ENCODE measurements at places on chromosomes 7 and 10.

GRCh38 chr7:65938336-65938895 is 43.6 kb downstream of the GUSB start:
- no peak for DNase-seq

DNA sequence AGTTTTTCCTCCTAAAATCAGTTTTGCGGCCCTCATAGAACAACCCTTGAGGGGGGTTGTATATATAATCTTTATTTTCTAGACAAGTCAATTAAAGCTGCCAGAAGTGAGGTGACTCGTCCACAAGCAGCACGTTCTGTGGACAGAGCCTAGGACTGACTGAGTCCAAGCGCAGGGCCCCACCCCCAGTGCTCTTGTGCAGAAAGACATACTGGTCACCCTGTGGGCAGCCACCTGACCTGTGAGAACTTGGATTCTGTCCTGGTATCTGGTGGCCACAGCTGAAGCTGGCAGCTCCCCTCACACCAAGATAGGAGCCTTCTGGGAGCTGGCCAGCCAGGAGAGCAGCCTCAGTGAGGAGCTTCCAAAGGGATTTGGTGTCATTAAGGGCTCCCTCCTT is 89.3 kb downstream of the GRK5 start:
- no peak for DNase-seq

DNA sequence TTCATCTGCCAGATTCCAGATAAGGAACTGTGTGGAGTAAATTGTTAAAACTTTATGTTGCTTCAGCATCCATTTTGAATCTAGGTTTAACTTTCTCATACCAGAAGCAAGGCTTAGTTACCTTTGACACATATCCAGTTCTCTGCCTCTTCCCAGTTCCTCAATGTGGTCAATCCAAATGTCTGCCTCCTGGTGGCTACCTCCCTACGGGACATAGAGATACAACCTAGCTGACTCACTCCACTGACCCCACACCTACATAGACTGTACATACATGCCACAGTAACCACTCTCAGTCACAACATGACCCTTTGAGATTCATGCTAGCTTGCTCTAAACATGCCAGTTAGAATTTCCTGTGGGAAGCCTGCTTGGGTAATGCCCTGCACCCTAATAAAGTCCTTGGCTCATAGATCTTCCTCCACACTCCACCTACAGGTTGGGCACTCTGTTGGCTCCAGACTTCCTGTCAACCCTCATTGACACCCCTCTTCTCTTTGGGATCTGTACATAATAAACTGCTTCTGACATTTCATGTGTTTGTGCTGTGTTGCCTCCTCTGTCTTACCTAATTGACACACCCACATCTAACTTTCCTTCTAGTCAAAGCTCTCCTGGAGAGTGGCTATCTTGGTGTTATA is 278.1 kb downstream of the HTR7 start:
- no peak for DNase-seq

- DNase-seq, result no peak
Measured at GRCh38 chr10:130843051-130843653, 468.4 kb downstream of the TCERG1L start.

GRCh38 chr7:140672382-140673062 is at the start of gene ADCK2:
Gene ADCK2 (plus strand): TSS chr7:140672945. CDS start chr7:140673331, 386 bp downstream.
- DNase-seq, result no peak

DNA sequence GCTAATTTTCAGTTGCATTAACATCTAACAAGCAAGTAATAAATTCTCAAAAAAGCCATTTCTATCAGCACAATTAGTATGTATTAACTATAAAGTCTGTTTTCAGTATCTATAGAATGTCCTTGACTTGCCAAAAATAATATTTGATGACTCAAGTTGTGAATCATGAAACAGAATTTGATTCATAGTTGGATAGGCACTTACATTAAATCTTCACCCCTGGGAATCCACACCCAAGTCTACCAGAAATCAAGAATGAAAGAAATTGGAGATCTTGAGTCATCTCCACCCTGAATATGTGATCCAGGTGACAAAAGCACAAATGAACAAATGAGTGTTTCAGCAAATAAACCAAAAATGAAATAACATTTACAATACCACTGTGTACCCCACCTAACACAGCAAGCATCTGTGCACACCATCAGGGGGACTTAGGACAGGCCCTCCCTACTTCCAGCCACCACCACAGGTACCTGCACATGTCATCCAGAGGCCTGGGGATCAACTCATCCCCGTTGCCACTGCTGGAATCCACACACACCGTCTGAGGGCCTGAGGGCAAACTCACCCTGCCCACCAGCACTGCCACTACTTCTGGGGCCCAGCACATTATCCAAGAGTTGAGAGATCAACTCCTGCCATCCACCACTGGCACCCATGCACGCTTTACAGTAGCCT is 160.1 kb downstream of the MTERF1 start:
- no peak for DNase-seq

- DNase-seq, result no peak
Measured at GRCh38 chr7:11272352-11272751, 298.7 kb downstream of the PHF14 start.

DNA sequence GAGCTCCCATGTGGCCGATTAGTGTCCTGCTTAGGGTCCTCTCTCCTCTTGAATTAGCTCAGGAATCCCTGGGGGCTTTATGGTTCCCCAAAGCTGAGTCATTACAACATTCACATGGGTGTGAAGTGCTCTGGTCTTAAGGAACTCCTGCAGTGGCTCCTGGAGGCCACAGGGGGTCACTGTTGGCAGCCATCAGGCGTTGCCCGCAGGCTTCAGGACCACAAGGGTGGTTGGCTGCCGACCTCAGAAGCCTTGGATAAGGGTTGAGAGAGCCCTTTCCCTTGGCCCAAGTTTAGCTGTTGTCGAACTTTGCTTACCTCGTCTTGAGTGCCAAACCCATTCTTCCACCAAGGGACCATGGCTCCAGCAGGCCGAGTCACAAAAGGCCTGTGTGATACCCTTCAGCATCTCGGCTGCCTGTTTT is 61.7 kb downstream of the SH2D4B start:
- DNase-seq, result no peak

DNA sequence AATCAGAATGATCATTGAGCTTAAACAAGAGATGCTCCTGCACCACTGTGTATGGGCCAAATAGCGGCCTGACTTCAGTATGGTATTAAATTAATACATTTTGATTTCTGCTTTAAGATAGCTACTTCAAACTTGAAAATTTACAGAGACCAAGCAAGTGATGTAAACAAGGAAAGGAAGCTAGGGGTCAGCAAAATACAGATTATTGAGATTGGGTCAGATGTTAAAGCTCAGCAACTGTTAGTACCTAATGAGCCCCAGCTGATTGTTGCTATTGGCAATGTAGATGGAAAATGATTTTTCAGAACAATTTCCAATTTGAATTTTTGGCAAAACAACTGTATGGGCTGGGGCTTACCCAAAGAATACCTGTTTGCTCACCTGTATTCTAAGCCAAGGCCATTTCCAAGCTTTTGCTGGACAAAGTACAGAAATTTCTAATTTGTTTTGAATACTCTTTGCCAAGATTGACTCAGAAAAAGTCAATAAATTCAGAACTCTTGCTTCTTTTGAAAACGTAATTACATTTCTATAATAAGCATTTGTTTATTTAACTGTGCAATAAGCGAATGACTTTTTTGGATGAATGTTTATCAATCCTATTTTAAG is 23.0 kb upstream of the DLD start:
- no peak for DNase-seq

DNA sequence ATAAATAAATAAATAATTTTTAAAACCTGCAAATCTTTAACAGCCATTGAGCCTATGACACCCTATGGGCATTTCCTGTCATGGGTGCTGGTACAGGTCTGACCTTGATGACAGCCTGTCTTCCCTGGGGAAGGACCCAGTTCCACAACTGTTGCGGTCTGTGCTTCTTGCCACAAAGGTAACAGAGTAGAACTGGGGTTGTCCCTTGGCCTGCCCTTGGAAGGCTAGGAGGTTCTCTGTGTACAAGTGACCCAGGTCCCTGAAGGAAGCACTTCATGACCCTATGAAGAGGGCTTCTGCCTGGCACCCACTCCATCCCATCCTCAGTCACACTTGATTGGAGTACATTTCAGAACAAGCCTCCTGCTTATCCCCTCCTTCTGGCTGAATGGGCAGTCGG is 66.9 kb downstream of the OGDH start:
- DNase-seq, result no peak

GRCh38 chr7:6618621-6619020 is 3.2 kb downstream of the ZNF853 start:
- no peak for DNase-seq

DNA sequence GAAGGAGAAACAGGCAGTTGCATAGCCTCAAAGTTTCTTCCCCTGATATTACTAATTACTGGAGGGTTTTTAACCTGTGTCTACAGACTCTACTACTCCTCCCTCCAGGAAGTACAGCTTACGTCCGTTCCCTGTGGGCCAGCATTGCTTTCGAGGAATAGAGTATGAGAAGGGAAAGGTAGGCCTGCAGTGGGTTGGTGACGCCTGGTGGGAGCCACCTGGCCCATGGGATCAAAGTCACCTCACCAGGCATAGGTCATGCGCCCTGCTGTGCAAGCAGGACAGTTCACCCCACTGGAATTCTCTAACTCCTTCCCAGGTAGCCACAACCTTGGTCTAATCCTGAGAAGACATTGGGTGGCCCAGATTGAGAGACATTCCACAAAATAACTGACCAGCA is 29.8 kb downstream of the LMTK2 start:
- DNase-seq, result no peak

GRCh38 chr10:94103801-94104221 is 110.1 kb downstream of the PLCE1 start:
- no peak for DNase-seq

DNA sequence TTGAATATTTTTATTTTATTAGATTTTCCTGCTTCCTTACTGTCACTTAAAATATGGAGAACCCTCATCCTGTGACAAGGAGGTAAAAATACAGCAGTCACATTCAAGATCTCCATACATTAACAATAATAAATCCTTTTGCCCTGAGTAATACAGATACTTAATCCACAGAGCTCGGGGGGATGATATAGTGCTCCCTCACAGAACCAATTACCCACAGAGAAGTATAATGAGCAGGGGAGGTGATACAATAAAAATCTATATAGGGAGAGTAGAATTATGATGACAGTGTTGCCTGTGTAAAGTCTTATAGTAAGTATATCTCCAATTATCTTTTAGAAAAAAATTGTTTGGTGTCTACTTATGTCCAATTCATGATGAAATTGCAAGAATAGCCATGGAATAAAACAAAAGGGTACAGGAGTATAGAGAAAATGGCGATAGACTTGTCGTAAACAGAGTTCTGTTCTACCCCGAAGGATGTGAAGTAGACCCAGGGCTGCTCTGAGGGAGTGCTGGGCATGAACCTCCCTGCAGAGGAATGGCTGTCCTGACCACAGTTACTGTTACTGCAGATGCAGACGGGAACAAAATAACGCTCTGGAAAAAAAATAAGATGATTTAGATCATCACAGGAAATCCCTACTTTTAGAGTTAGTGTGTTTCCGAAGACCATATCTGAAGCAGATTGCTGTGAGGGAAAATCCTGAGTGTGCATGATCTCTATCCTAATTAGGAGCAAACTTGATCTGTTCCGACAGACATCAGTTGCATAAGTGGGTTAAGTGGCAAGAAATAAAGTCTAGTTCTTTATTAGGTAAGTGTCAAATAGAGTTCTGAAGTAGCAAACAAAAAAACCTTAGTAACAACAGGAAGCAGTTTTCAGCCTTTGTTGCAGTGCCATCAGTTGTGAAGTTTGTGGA is 123.7 kb downstream of the KAT6B start:
- DNase-seq, result no peak

GRCh38 chr10:63707254-63707910 is 186.2 kb downstream of the REEP3 start:
- no peak for DNase-seq

DNA sequence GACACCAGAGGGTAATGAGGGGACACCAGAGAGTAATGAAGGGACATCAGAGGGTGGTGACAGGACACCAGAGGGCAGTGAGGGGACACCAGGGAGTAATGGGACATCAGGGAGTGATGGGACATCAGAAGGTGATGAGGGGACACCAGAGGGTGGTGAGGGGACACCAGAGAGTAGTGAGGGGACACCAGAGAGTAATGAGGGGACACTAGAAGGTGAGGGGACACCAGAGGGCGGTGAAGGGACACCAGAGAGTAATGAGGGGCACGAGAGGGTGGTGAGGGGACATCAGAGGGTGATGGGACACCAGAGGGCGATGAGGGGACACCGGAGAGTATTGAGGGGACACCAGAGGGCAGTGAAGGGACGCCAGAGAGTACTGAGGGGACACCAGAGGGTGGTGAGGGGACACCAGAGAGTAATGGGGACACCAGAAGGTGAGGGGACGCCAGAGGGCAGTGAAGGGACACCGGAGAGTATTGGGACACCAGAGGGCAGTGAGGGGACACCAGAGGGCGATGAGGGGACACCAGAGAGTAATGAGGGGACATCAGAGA is 10.6 kb downstream of the NACAD start:
- no peak for DNase-seq

DNA sequence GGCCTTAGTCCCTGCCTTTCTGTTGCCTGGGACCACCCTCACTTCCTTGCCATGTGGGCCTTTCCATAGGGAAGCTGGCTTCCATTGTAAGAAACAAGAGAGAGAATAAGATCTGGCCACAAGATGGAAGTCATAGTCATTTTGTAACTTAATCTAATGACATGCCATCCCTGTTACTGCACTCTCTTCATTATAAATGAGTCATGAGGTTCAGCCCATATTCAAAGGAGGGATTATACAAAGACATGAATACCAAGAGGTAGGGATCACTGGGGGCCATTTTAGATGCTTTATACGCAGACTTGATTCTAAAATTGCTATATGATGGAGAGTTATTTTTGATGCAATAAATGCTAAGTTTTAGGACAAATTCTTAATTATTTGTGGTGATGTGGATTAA is 75.2 kb upstream of the CELF2 start:
- DNase-seq, result no peak

- DNase-seq, result no peak
Measured at GRCh38 chr10:107616031-107616430, 451.5 kb upstream of the SORCS1 start.

DNA sequence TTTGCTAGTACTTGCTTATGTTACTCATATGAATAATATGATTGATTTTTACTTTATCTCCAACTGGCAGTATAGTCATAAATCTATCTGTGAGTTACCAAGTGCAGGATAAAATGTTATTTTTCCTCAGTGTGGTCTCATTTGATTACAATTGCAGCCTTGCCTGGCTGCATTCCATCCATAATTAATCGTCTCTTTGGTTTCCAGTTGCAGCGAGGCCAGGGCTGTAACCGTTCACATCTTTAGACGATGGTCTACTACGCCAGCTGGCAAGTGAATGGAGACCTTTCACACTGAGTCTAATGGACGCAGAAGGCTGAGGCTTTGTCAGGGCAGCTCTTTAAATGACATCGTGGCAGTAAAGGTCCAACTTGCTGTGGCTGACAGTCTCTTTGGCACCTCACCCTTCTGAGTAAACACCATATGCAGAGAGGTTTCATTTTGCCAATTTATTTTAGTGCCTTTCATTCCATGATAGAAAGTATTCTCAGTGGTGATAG is 84.0 kb downstream of the ARL4A start:
- no peak for DNase-seq

All from activated CD8-positive, alpha-beta memory T cell treated with anti-CD3 and anti-CD28 coated beads for 48 hours (primary cell).